ENCODE measurements at places on chromosomes 6 and 20.
A peak's percentile ranks its signal among the peaks of the same experiment; 100 is the strongest.

GRCh38 chr6:37279366-37280134 lies 21.6 kb upstream of the TMEM217 start:
- DNase-seq: no peak

DNA sequence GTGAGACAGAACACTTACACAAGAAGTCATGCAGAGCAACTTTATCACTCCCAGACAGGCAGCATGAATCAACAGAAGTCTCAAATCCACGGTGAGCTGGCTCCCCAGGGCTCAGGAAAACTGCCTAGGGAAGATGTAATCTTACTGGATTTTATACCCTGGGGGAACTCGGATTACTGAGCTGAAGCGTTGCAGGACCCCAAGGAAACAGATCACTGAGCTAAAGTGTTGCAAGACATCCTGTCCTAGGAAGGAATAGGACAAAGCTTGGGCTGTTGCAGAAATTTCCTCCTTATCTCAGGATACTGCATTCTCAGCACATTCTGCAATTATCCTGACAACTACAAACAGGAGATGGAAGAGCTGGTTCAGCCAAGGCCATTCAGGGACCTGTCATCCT lies 224.8 kb downstream of the TFAP2A start:
- DNase-seq: no peak

DNA sequence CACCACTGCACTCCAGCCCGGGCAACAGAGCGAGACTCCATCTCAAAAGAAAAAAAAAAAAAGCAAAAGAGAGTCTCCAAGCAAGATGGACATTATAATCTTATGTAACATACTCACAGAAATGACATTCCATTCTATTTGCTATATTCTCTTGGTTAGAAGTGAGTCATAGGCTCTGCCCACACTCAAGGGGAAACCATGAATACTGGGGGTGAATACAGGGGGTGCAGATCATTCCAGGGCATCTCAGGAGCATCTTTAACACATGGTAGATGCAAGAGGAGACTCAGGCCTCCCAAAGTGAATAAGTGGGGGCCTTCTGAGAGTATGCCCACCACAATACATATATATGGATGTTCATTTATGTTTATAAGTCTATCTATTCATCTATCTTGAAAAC lies 18.3 kb upstream of the RANBP9 start:
- no peak for DNase-seq

DNA sequence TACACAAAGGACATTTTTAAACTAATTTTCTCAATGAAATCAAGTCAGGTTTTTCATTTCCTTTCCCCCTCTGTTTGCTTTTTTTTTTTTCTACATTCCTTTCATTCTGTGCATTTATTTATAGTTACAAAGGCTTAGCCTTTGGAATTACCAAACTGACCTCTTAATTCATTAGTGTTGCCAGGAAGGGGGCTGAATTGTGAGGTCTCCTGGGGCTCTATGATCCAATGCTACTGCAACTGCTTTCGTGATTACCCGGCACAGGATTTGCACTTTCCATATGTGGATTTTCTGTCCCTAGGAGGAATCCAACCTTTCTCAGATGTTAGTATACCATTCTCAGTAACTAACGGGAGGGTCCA lies 35.3 kb downstream of the NEDD9 start:
- DNase-seq: no peak

- DNase-seq: no peak
Measured at GRCh38 chr6:14321992-14322772, 204.6 kb downstream of the CD83 start.

DNA sequence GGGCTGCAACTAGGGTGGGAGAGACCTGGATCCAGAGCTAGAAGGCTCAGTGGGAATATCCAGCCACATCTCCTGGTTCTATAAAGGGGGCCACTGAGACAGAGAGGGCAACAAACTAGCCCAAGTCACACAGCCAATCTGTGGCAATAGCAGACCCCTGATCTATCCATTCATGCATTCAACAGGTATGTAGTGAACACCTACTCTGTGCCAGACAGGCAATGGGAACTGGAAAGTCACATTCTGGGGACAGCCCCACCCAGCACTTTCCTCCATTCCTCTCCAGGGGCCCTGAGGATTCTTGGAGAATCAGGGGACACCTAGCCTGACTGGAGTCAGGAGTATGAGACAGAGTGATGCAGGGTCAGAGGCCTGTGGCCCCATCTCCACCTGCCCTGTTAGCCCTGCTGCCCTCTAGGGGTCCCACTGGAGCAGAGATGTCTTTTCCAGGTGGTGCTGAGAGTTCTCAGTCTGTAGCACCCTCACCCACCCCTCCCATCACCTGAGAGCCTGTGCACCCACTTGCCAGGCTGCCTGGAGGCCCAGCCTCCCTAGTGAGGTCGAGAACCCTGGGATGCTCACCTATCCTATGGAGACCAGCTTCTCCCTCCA lies 13.6 kb downstream of the BPIFA2 start:
- no peak for DNase-seq

DNA sequence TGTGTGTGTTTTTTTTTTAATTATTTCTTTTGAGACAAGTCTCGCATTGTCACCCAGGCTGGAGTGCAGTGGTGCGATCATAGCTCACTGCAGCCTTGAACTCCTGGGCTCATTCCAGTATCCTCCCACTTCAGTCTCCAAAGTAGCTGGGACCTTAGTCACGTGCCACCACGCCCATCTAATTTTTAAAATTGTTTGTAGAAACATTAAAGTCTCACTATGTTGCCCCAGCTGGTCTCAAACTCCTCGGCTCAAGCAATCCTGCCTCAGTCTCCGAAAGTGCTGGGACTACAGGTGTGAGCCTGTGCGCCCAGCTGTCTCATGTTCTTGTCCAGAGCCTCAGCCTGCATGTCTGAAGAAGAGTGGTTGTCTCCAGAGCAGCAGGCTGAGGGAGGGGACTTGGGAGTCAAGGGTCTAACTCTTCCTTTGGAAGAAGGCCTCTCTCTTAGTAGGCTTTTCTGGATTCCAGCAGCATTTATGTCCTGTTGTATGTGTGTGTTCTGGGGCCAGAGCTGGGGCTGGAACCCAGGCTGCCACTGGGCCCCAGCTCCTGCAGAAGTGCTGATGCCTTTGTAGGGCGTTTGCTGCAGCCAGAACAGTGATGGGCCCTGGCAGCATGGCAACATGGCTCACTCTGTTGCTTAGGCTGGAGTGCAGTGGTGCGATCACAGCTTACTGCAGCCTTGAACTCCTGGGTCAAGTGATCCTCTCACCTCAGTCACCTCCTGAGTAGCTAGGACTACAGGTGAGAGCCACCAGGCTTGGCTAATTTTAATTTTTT lies 5.4 kb downstream of the DNMT3B start:
- no peak for DNase-seq

- DNase-seq: no peak
Measured at GRCh38 chr20:37759761-37760209, 66.0 kb downstream of the CTNNBL1 start.

- DNase-seq: peak; percentile 42
Measured at GRCh38 chr20:5000263-5001173, 792 bp downstream of the SLC23A2 start.

GRCh38 chr20:60060593-60060992 lies 102.4 kb downstream of the CDH26 start:
- no peak for DNase-seq

GRCh38 chr20:64189530-64189966 lies 25.3 kb downstream of the MYT1 start:
- DNase-seq: no peak

- DNase-seq: no peak
Measured at GRCh38 chr20:49799698-49800097, 12.9 kb upstream of the SLC9A8 start.

DNA sequence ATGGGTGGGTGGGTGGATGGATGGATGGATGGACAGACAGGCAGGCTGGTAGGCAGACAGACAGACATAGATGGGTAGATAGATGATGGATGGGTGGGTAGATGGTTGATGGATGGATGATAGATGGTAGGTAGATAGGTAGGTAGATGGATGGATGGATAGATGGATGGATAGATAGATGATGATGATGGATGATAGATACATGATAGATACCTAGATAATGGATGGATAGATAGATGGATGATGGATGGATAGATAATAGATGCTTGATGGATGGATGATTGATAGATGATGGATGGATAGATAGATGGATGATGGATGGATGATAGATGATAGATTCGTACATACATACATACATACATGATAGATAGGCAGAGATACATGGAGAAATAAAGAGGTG lies 368.1 kb downstream of the CDH4 start:
- DNase-seq: no peak

- peak; percentile 30 for DNase-seq
Measured at GRCh38 chr6:137873273-137873762, 6.3 kb downstream of the TNFAIP3 start.

GRCh38 chr6:163780994-163781393 lies 366.5 kb downstream of the QKI start:
- no peak for DNase-seq

GRCh38 chr6:125732398-125732797 lies 17.0 kb upstream of the HEY2 start:
- DNase-seq: no peak

GRCh38 chr6:31532644-31533454 lies 4.1 kb downstream of the MCCD1 start:
- DNase-seq: no peak

GRCh38 chr20:58018590-58018989 lies 209.9 kb downstream of the ANKRD60 start:
- DNase-seq: no peak

GRCh38 chr6:72770959-72771358 lies 149.1 kb downstream of the KCNQ5 start:
- no peak for DNase-seq

DNA sequence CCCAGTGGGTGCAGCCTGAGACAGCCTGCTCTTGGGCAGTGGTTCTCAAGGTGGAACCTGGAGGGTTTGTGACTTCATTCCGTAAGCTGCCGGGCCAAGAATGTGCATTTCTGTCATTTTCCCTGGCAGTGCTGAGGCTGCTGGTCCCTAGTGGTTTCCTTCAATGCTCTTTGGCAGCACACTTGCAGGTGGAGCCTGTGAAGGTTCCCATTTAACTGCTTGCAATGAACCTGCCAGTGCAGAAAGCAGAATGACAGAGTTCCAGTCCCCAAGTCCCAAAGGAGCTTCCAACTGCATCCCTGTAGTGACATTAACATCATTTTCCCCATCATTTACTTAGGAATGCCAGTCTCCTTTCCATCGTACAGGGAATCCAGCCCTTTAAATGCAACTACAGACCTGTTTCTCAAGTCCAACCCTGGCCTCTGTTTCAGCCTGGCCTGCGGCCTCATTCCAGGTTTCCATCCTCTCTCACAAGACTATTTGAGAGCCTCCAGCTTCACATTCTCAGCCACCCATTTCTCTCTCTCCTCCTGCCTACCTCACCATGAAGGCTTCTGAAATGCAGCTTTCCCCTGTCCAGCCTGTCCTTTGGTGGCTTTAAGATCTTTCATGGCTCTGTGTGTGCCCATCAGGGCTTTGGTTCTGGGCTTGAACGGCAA lies 149.7 kb upstream of the GGTLC1 start:
- DNase-seq: no peak

GRCh38 chr6:99912657-99913056 lies 81.4 kb downstream of the MCHR2 start:
- no peak for DNase-seq

DNA sequence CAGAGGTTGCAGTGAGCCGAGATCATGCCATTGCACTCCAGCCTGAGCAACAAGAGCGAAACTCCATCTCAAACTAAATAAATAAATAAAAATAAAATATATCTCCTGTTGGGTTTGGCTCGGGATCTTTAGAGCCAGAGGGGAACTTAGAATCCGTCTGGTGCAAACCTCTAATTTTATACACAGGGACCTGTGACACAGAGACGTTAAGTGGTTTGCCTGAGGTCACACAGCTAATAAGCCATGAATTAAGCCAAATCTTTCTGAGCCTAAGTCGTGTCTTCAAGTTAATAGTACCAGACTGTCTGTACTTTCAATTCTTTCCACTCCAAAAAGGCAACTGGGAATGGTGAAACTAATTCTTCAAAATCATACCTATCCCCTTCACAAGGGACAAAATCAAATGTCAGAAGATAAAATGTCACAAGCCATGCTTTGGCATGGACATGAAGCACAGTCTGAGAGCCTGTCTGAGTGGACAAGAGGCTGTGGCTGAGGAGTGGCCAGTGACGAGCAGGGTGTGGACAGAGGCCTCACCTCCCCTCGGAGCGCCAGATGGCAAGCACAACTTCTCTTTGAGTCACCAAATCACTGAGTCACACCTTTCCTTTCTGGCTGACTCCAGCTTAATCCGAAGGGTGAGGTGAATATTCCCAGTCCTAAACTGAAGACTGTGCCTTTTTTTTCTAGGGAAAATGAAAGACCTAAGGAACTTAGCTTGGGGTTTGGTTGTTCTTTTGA lies 177.4 kb downstream of the TFAP2A start:
- DNase-seq: no peak

- no peak for DNase-seq
Measured at GRCh38 chr6:41728954-41729353, 6.5 kb downstream of the TFEB start.

- DNase-seq: no peak
Measured at GRCh38 chr6:39688494-39688893, 36.7 kb downstream of the KIF6 start.

DNA sequence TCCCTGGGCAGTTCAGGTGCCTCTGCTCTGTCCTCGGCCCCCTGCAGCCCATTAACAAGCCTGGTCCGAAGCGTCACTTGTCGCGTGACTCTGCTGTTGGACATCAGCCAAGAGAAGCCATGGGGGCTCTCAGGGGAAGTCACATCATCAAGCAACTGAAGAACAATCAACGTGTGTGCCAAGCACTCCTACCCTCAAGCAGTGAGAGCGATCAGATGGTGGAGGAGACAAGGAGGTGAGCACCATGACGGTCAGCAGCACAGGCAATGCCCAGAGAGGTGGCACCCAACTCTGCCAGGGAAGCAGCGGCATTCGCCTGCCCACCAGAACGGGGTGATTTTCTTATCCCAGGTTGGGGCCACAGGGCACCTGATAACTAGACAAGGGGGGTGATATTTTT lies 132.7 kb downstream of the AGPAT4 start:
- DNase-seq: no peak

GRCh38 chr20:3932681-3933080 lies 43.5 kb downstream of the PANK2 start:
- DNase-seq: peak; percentile 23

DNA sequence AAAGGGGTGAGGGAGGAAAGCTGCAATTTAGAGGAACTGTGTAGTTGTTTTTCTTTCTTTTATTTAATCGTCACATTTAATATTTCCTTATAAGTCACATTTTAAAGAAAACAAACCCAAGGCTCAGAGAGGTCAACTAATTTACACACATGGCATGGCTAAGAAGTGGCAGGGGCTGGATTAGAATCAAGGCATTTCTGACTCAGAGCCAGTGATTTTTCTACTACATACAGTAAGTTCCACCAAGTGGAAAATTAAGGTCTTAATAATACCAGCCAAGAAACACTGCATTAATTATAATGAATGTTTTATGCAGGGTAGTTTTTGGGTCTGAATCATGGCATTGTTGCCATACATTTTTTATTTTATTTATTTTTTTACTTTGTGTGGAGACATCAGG lies 607.7 kb upstream of the CITED2 start:
- DNase-seq: no peak

DNA sequence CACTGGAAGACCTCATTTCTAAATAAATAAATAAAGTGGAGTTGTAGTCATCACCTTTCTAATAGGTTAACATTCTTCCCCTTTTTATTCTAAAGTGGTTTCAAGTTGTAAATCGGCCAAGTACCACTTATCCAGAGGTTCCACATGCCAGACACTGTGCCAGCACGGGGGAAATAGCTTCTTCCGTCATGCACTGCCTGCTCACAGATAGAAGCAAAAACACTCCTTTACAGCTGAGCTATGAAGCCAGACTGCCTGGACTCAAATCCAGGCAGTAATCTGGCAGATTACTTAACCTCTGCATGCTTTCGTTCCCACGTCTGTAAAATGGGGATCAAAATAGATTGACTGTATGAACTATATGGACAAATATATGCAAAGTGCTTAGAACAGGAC lies 17.2 kb upstream of the SCML4 start:
- DNase-seq: no peak

GRCh38 chr6:30893001-30893591 lies 8.8 kb downstream of the DDR1 start:
- no peak for DNase-seq

Measured in CD4-positive, alpha-beta T cell treated with Interleukin-17A for 4 hours (primary cell).